ENCODE measurements at places on chromosomes 7 and 10. TPM values are rescaled to one million over a fixed set of nuclear protein-coding genes. Genes with fewer than 3 reads are reported as not detected.

ERVW-1 gene
- not detected for total RNA-seq

DNA sequence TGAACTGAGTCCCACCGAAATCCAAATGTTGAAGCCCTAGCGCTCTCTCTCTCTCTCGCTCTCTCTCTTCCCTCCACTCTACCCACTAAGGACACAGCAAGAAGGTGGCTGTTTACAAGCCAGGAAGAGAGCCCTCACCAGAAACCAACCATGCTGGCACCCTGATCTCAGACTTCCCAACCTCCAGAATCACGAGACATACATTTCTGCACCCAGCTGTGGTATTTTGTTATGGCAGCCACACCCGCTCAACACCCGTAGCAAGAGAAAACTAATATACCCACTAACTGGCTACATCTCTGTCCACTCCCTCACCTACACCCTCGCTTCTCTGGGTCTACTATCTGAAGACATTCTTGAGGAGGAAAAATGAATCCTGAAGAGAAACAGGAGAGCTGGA, 54.8 kb downstream of the CREB3L2 start:
- no peak for DNase-seq

GRCh38 chr7:139183251-139183650, 47.8 kb upstream of the UBN2 start:
- DNase-seq, result no peak

- no peak for DNase-seq
Observed at GRCh38 chr10:112701211-112701877, 248.7 kb upstream of the TCF7L2 start.

DNA sequence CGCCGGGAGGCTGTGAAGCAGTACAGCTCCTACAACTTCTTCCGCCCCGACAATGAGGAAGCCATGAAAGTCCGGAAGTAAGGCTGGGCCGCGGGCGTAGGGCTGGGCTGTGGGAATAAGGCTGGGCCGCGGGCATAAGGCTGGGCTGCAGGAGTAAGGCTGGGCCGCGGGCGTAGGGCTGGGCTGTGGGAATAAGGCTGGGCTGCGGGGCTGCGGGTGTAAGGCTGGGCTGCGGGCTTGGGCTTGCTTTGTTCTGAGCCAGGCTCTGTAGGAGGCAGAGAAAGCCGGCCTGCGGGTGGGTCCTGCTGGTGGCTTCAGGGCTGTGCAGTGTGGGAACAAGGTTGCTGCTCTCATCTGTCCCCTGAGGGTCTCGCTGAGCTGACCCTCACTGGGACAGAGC, 12.5 kb downstream of the PFKFB3 start:
- no peak for DNase-seq
